ENCODE measurements at places on chromosomes 1 and 21.

DNA sequence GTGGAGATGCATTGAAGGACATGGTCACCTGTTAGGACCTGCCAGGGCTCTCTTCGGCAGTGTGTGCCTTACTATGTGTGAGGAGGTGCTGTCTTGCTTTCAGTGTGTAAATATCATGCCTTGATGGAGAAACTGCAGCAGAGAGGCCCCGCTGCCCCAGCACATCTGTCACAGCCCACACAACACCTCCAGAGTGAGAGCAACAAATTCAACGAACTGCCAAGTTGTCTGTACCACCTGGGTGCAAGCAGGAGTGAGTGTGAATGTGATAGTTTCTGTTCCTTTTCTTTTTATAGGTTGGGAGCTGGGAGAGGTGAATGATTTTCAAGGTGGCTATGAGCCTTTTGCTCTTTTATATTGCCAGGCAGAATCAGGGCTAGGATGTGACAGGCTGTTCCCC lies 114.6 kb upstream of the KIAA0040 start:
- no peak for DNase-seq

DNA sequence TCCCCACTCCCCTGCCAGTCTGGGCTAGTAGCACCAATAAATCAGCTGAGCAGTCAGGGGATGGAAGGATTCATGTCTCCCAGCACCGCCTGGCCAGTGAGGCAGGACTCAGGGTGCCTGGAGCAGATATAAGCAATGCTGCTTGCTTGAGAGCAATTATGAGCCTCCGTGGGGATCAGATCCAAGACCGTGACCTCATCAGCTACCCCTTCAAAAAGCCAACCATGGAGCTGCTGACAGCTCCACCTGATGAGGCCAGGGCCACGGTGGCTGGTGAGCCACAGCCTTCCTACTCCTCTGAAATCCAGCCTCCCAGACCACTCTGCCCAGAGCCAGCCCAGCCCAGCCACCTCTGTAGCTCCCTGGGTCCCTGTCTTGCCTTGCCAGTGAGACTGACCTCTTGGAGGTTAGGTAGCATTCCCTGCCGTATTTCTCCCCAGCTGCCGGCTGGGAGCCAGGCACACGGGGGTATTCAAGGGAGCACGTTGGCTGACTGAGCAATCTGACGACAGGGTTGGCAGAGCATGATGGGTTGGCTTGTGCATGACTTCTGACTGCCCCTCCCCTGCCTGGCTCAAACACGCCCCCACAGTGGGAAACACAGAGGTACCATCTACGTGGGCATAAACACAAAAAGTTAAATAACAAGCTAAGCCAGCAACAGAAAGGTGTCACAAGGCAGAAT lies 28.4 kb downstream of the SYT2 start:
- no peak for DNase-seq

DNA sequence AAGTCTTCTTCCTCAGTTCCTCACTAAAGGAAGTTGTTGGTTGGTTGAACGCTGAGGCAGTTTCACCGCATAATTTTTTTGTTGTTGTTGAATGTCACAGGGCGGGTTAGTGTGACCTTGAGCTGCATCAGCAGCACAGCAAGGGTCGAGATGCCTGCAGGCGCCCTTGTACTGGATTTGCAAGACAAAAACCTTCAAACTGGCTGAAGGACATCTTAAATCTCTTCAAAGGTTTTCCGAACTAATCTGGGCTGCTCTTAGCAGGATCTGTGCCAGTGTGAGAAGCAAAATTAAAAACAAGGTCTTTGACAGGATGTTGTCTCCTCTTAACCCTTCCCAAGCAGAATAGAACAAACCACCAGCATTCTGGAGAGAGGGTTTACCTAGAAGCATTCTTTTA lies 59.4 kb downstream of the NRIP1 start:
- DNase-seq = no peak

DNA sequence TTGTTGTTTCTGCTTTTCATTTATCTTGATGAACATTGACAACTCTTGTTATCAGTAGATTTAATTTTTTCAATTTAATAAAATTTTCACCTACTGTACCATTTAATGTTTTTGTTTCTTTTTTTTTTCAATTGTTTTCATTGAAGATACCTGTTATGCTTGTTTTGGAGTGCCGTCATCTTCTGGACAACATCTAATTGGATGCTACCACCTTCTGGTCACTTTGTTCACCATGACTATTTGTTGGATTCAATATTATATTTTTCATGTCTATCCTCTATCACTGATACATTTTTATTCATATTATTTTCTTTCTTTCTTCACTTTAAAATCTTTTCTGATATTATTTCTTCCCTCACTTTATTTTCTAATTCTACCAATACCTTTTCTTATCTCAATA lies 14.0 kb downstream of the KRTAP21-2 start:
- no peak for DNase-seq

- DNase-seq = no peak
Measured at GRCh38 chr1:54857141-54857540, 29.9 kb downstream of the DHCR24 start.

- DNase-seq = no peak
Measured at GRCh38 chr21:16842696-16843035, 670.2 kb upstream of the CXADR start.

- DNase-seq = no peak
Measured at GRCh38 chr1:87226341-87226760, 102.3 kb upstream of the LMO4 start.
